ENCODE measurements at places on chromosomes 6 and 20.

DNA sequence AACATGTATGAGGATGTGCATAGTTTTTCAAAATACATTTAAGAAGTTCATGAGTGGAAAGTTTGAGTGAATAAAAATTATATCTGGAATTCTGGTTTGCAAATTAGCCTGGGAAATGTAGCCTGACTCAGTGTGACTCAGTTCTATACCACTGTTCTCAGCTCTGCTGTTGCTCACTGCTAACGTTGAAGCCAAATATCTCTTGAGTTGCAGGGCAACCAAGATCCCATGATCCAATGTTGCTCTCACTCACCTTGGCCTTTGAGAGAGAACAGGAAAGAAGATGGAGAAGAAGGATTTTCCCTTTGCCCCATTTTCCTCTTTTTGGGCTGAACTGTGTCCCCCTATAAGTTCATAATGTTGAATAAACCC lies 28.9 kb downstream of the PSMB9 start:
- no peak for DNase-seq

DNA sequence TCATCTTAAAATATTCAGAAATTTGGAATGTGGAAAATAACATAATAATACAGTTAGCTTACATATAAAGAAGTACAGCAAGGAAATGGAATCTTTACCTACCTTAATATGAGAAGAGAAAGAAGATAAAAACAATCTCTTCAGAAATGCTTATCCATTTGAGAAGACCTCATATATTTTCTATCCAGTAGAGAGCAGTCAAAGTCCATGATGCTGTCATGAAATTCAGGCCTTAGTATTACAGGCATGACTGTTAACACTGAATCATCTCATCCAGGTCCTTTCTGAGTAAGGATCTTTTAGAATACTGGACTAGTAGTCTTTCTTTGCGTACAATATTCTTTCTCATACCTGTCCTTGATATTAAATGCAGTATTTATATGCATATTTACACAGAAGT lies 713.4 kb downstream of the CD109 start:
- no peak for DNase-seq

GRCh38 chr20:3930265-3931206 lies 41.3 kb downstream of the PANK2 start:
- DNase-seq: no peak

DNA sequence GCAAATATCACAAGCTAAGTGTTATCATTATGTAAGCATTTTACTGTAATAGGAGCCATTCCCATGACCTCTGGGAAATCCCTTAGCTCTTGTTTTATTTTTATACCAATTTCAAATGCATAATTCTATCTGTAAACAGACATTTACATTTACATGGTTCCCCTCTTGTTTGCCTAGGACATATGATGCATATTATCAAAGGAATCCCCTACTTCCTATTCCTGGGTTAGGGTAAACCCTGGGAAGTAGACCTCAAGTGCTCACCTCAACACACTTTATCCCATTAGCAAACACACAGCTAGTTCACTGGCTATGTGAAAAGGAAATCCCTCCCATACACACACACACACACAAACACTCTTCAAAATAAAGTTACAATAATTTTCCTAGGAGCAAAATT lies 27.1 kb downstream of the PDE10A start:
- no peak for DNase-seq

- DNase-seq: no peak
These were observed 458.4 kb upstream of the BTBD3 start for GRCh38 chr20:11459090-11459890.

DNA sequence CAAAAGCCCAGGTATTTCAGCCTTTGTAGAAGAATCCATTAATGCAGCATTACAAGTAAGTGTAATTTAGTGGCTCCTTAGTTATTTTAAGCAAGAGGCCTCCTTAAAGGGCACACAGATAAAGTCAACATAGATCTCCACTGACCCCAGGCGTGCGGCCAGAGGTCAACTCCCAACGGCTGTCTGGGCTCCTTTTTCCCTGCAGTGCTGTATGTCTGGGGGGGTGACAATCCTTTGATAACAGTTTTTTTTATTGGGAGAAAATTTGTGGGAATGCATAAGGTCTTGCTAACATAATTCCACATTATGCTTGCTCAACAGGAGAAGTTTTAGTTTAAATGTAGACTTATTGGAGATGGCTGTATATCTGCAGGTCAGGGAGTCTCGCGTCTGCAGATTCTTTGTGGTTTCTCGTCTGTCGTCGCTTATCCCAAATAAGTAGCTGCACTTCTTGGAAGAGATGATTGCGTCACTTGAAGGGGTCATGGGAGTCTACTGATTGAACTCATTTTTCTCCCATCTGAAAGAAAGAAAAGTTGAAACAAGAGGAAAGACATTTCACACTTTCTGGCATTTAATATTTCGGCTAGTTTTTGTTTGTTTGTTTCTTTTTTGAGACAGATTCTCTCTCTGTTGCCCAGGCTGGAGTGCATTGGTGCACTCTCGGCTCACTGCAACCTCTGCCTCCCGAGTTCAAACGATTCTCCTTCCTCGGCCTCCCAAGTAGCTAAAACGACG lies 151.7 kb upstream of the AKAP12 start:
- no peak for DNase-seq

GRCh38 chr6:28580475-28580874 lies 54.8 kb downstream of the GPX5 start:
- DNase-seq: no peak

GRCh38 chr6:100464903-100465700 lies at the start of gene SIM1:
Gene SIM1 (minus strand): TSS chr6:100464921. CDS start chr6:100463468, 1,453 bp downstream.
- peak; percentile 58 for DNase-seq

DNA sequence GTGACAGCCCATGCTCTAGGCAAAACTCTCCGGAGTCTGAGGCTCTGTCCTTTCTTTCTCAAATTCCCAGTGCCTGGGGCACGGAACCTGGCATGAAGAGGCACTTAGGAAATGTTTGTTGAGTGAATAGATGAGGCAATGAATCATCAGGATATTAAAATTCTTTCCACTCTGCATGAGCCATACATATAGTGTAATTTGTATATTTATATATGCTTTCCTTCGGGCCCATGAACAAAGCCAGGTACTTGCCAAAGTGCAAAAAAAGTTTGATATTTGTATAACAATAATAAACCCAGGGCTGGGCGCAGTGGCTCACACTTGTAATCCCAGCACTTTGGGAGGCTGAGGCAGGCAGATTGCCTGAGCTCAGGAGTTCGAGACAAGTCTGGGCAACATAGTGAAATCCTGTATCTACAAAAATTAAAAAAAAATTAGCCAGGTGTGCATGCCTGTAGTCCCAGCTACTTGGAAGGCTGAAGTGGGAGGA lies 212.3 kb upstream of the ZNF217 start:
- DNase-seq: no peak

GRCh38 chr6:156727715-156728385 lies 49.3 kb upstream of the ARID1B start:
- no peak for DNase-seq

DNA sequence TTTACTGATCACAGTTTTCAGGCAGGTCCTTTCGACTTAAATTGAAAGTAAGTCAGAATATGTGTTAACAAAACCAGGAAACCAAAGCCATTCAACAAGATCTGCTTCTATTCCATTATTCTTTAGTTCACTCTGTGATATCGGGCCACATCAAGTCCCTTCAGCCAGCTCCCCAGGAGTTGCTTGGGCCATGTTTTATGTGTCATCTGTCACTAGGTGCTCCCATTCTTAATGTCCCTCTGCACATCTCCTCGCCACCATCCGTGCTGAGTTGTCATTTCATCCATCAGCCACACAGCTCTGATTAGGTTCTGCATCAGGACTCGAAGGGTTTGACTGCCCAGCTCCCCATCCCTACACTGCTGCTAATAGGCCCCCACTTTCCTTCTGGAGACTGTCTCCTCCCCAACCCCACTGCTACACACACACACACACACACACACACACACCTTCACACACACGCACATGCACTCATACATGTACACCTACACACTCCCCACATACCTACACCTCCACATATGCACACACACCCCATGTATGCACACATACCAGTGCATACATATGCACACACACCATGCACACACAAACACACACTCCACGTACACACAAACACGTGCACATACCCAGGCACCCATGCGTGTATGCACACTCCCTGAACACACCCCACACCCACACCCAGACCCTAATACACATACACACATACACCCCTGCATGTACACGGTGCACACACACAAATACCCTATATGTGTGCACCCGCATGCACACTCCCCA lies 143.3 kb upstream of the GMDS start:
- no peak for DNase-seq

- no peak for DNase-seq
These were observed 1.0 kb downstream of the TGM2 start for GRCh38 chr20:38164069-38164468.

DNA sequence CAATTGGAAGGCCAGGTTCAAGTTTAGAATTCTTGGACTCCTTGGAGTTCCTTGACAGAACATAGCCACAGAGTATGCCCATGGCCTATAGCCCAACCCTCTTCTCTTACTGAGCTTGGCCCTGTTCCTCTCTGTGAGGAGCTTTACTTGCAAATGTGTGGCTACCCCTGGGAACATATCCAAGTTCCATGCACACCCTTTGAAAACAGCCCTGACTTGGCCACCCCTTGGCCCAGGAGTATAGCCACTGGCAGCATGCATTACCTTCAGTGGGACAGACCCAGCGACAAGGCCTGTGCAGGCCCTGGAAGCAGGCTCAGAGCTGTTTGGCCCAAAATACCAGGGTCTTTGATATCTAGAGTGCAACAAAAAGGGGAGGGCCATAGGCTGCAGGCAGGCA lies 19.5 kb upstream of the MAS1 start:
- DNase-seq: no peak

DNA sequence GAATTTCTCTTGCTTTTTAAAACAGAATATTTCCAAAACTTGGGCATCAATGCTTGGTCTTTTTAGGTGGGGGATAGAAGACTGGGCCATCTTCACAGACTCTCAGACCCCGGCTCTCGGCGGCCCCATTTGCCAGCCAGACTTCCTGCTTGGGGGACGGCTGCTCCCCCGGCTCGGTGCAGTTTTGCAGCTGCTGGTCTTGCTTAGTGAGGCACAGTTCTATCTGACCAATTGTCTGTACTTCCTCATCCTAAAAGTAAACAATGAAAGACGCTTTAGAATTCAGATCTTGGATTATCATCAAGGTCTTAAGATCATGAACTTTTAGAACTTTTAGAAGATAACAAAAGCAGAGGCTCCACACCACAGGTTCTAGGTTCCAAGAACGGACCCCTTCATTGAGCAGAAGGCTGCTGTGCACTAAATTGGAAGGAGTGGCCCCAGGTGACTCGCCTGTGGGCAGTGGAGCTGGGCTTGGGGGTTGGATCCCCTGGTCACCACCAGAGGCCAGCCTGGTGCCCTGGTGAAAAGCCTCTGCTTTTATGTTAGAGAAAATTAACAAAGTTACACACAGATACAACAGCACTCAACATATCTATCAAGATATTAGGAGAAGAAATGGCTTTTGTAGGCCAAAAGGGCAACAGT lies 26.7 kb downstream of the RNASET2 start:
- no peak for DNase-seq

GRCh38 chr6:36698196-36698595 lies 570 bp downstream of the RAB44 start:
- DNase-seq: no peak

- no peak for DNase-seq
These were observed 180.5 kb downstream of the PDE7B start for GRCh38 chr6:136031982-136032381.

DNA sequence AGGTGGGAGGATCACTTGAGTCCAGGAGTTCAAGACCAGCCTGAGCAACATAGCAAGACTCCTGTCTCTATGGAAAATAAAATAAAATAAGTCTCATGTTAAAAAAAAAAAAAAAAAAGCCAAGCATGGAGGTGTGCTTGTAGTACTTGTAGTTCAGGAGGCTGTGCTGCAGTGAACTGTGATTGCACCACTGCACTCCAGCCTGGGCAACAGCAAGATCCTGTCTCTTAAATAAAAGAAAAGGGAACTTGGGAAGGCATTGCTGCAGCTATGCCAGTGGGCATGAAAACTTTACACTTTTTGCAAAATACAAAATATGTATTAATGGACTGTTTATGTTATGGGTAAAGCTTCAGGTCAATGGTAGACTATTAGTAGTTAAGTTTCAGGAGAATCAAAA lies 37.5 kb upstream of the REV3L start:
- DNase-seq: no peak

GRCh38 chr20:63337786-63338420 lies 23.2 kb downstream of the CHRNA4 start:
- DNase-seq: no peak

DNA sequence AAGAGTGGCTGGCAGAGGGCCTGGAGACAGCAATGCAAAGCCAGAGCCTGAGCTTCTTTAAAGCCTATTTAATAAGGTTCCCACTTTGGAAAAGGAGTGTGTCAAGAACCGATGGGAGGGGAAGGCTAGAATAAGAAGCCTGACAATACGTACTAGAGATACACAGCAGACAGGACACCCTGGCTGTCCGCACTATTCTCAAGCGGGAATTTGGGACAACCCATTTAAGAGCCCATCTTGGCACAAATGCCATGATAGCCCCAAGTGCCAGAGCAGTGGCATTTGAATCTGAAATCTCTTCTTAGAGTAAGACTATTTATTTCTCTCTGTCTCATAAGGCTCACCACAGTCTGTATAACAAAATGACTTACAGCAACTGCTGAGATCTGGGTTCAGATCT lies 3.1 kb downstream of the GMDS start:
- DNase-seq: no peak

GRCh38 chr6:154842833-154843232 lies 109.6 kb downstream of the SCAF8 start:
- DNase-seq: no peak

DNA sequence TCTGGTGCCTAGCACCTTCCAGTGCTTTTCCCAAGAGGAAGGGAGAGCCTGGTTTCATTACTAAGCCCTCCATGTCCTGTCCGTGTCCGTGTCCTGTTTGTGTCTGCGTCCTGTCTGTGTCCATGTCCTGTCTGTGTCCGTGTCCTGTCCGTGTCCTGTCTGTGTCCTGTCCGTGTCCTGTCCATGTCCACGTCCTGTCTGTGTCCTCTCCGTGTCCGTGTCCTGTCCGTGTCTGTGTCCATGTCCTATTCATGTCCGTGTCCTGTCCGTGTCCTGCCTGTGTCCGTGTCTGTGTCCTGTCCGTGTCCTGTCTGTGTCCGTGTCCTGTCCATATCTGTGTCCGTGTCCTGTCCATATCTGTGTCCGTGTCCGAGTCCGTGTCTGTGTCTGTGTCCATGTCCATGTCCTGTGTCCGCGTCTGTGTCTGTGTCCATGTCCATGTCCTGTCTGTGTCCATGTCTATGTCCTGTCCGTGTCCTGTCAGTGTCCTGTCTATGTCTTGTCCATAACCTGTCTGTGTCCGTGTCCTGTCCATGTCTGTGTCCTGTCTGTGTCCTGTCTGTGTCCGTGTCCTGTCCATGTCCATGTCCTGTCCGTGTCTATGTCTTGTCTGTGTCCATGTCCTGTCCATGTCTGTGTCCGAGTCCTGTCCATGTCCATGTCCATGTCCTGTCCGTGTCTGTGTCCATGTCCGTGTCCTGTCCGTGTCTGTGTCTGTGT lies 54.4 kb upstream of the BHLHE23 start:
- peak; percentile 32 for DNase-seq

Data from activated CD8-positive, alpha-beta memory T cell treated with anti-CD3 and anti-CD28 coated beads, Interleukin-2, amount 50 U/mL, for 48 hours (primary cell).